Stimulated activated CD4-positive, alpha-beta T cell treated with anti-CD3 and anti-CD28 coated beads, TNF-alpha, amount 100 ng/mL, for 48 hours (primary cell): ENCODE measurements at places on chromosomes 2 and 18.

GRCh38 chr2:23594460-23594825 is 209.5 kb downstream of the KLHL29 start:
- no peak for DNase-seq

GRCh38 chr2:100670232-100670631 is 107.4 kb downstream of the PDCL3 start:
- no peak for DNase-seq

GRCh38 chr2:127857265-127857808 is 618 bp downstream of the POLR2D start:
- no peak for DNase-seq

GRCh38 chr2:201932511-201932910 is 101.1 kb upstream of the FZD7 start:
- no peak for DNase-seq

- no peak for DNase-seq
Measured at GRCh38 chr2:105329197-105329554, 359 bp downstream of the TGFBRAP1 start.

- no peak for DNase-seq
Measured at GRCh38 chr18:10514082-10514481, 11.7 kb upstream of the NAPG start.

DNA sequence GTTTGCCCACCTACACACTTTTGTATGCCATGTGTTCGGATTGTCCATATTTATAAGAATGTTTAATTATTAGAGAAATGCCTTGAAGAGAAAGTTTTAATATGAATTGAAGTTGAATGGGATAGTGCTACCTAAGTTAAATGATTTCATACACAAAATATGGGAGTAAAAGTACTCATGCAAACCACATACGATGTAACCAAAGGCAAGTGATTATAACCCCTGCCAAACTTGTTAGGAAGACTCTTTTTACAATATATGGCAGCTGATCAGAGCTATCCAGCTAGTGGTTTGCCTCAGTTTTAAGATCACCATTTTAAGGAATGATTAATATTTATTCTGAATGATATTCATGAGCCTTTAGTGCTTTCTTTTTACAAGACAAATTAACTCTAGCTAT is 106.7 kb downstream of the MYO1B start:
- DNase-seq, result no peak

- DNase-seq, result no peak
Measured at GRCh38 chr18:41660654-41661053, 294.4 kb upstream of the PIK3C3 start.

DNA sequence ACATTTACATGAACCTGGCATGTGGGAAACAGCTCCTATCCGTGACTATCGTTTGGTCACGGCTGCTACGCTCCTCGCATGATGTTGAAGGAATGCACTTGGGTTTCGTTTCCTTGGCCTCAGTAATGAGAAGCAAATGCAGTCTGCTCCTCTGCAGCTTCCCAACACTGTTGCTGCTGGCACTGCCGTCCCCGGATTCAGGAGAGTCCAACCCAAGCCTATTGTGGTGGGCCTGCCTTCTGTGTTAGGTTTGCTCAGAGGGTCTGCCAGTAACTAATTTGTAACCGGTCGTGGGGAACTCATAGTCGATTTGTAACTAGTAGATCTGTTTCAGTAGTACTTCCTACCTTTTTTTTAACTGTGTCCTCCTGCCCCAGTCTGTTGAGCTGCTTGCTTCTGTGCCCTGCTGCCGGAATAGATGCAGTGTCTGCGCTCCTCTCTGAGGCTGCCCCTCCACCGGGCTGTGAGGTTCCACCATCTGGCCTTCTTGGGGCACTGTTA is 58.4 kb downstream of the WDSUB1 start:
- DNase-seq, result no peak

GRCh38 chr18:335733-336132 is 67.9 kb upstream of the THOC1 start:
- no peak for DNase-seq

DNA sequence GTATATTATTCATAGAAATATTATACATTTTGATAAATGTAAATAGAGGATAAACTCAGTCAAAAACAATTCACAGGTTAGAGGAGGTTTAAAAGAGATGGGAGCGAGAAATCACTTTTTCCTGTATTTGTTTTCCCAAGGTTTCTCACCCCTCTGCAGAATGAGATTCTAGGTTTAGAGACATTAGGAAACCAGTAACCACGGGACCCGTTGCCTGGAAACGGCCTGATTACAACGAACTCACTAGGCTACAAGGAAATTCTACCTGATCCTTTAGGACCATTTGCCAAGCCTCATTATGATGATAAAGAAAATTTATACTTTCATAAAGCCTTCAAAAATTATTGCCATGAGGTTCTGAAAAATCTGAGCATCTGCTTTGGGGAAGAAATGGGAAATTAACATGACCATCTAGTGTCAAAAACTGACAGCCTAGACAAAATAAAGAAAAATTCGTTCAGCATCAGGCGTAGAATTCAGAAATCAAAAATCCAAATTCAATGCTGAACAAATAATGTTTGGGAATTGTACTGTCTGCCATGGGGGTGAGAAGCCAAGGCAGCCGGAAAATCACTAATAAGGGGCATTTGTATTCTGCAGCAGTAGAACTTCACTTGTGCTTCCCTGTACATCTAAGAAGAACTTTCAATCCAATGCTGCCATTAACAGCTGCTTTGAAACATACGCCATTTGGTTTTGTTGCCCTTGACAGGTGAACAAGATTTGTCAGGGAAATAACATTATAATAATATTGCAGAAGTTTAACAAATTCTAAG is 262.3 kb downstream of the NRXN1 start:
- no peak for DNase-seq

- no peak for DNase-seq
Measured at GRCh38 chr2:109027702-109028101, 38.7 kb upstream of the EDAR start.

DNA sequence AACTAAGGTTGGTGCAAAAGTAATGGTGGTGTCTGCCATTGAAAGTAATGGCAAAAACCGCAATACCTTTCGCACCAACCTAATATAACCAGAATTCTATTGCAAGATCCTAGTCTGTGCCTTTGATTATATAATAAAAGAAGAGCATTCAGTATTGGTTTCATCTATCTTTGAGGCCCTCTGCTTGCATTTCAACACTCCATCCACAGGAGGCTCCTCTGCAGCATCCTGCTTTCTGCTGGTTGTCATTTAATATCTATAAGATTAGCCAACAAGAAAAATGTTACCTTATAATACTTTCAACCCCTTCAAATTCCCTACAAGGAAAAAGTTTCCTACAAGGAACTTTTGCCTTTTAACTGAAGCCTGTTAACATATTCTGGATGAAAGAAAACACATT is 139.2 kb downstream of the CDCA7 start:
- DNase-seq, result no peak

GRCh38 chr18:57584444-57584843 is 2.1 kb downstream of the FECH start:
- DNase-seq, result no peak

DNA sequence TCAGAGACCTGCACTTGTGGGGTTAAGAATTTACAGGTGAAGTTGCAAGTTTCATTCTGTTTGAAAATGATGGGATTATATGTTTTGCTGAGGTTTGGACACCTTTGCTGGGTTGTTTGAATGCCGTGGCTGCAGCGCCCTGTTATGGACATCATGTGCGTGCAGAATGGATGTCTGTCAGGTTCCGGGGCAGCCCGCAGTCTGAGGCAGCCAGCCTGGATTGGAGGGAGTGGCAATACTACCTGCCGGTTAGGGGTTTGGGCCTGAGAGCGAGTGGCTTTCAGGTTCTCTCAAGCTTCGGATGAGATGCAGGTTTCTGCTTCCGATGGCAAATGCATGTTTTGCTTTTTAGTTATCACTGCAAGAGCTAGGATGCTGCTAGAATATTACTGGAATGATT is 1.1 kb downstream of the CASP8 start:
- DNase-seq, result peak; percentile 50

DNA sequence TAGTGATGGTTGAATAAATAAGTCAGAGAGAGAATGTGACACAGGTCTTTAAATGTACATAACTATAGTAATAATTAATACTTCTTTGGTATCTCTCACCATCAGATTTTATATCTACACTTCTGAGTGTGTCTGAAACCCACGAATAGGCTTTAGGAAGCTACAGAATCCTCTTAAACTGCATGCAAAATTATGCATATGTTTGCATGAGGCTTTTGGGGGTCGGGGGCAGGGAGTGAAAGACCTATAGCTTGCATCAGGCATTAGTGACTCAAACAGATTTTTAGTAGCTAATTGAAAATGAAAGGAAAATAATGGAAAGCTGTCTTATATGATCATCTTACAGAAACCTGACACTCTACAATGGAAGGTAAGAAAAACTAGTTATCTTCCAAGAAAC is 14.9 kb downstream of the LRPPRC start:
- DNase-seq, result no peak

- no peak for DNase-seq
Measured at GRCh38 chr2:152483276-152484063, 148.5 kb downstream of the FMNL2 start.

GRCh38 chr2:48264627-48265026 is 265.3 kb upstream of the STON1 start:
- DNase-seq, result no peak
